ENCODE measurements at places on chromosomes 7 and 10.

- DNase-seq, result no peak
Observed at GRCh38 chr10:34513636-34514035, 301.5 kb downstream of the PARD3 start.

- no peak for DNase-seq
Observed at GRCh38 chr7:55073051-55073511, 54.3 kb downstream of the EGFR start.

DNA sequence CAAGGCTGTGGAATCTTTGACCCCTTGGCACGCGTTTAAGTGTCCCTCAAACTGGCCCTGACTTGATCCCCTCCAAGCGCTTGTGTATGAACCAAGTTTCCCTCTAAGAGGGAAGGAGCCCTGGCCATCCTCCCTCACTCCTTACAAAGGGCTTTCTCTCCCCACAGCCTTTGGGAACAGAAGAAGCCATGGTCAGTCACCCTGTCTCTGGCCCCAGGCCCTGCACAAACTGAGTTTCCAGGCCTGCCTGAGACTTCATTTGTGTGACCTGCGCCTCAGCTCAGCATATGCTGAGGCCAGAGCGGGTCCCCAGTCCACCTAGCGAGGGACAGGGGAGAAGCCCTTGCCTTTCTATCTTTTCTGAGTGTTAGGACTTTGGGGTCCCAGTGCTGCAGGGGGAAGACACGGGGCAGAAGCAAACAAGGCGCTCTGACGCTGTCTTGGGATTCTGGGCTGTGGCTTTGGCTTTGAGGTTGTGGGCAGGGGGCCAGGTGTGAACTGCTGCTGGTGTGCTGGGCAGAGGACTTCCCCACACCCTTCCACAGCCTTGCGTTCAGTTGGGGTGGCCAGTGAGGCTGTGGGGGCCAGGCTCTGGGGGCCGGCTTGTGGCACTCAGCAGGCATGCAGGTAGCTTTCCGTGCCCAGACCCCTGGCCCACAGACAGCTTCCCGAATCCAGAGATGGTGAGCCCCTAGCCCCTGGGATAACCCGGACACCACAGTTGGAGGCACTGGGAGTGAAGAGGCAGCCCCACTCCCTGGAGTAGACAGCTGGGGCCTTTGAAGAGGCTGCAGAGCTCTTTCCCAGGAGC is 1.5 kb downstream of the RET start:
- no peak for DNase-seq

- DNase-seq, result no peak
Observed at GRCh38 chr7:158014976-158015375, 572.6 kb downstream of the PTPRN2 start.

DNA sequence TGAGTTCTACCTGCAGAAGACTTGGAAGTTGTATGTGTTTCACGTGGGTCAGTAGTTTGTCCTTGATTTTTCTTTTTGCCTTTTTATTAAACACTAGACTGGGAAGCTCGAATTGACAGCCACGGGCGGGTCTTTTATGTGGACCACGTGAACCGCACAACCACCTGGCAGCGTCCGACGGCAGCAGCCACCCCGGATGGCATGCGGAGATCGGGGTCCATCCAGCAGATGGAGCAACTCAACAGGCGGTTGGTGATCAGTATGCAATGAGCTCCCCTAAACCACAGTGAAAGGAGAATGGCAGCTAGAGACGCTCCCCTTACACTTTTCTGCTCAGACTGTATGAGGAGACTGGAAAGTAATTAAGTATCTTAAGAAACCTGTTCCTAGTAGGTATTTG is 126.7 kb upstream of the STK17A start:
- DNase-seq, result no peak

DNA sequence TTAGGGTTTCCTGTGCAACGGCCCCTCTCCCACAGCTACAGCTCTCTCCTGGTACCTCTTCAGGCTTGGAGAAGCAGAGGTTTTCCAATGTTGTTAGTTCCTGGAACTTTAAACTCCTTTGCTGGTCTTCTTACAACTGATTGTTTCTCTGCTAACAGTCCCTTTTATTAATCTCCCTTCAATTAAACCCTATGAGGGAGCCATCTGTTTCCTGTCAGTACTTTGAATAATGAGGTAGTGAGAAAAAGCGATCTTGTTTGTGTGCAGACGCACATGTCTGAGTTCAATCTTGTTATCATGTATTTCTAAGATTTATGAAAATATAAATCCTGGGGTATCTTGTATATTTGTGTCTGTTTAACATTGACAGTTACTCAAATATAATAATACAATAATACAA is 102.4 kb downstream of the MDFIC start:
- DNase-seq, result no peak

DNA sequence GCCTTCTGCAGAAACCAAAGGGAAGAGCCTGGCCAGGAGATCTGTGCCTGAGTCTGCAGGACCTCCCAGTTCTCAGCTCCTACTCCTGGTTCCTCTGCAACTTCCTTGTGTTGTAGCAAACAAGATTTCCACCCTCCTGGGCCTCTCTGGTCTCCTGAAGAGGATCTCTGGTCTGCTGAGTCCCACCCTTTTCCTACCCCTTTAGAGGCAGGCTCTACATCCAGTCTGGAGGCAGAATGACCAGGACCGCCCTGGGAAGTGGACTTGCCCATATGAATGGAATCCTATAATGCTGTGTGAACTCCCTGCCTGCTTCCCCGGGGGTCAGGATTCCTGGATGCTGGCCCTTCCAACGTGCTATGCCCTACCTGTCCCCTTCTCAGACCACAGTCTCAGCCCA is 3.2 kb downstream of the DENND2A start:
- no peak for DNase-seq

DNA sequence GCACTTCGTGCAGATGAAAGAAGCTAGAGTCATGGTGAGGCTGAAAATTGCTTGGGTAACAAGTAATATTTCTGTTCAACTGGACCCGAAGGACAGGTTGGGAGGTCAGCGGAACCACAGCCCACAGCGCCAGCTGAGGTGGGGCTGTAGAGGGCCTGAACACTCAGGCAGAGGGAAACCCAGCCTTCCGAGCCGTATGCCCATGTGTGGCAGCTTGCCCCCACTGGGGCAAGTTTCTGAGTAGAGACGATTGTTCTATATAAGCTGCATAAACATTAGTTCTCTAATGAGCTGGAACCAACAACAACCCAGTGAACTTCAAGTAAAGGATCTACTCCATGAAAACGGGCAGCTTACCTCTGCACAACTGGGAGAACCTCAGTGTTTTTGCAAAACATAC is 58.4 kb upstream of the TNS3 start:
- DNase-seq, result no peak

GRCh38 chr10:64648915-64649314 is 1127.7 kb downstream of the REEP3 start:
- DNase-seq, result no peak

DNA sequence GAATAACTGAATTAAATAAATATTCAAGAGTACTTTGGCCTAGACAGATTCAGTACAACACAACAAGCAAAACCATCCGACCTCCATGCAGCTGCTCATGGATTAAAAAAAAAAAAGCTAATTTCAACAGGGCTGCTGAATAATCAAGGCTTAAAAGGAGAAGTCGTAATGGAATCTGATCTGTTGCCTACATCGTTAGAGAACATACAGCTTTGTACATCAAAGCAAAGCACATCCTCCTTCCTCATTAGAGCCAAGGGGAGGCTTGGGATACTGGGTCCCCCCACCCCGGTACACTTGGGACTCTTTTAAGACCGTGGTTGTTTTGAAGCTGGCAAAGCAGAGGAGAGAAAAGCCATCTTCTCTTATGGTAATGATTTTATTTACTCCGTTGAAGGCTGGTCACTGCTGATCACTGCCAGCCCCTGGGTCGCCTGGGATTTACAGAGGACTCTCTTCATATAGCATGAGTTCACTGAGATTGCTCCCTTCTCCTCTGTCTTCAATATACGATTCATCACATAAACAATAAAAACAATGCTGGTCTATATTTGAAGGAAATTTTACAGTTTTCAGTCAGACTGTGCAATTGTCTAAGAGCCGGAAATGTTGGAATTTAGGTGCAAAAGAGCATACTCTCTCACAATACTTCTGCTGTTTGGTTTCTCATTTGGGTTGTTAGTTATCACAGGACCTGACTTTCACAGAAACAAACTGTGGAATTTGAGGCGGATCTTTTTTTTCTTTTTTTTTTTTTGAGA is 148.8 kb downstream of the FAM107B start:
- no peak for DNase-seq

GRCh38 chr10:110978204-110978603 is 58.8 kb downstream of the SHOC2 start:
- DNase-seq, result no peak

DNA sequence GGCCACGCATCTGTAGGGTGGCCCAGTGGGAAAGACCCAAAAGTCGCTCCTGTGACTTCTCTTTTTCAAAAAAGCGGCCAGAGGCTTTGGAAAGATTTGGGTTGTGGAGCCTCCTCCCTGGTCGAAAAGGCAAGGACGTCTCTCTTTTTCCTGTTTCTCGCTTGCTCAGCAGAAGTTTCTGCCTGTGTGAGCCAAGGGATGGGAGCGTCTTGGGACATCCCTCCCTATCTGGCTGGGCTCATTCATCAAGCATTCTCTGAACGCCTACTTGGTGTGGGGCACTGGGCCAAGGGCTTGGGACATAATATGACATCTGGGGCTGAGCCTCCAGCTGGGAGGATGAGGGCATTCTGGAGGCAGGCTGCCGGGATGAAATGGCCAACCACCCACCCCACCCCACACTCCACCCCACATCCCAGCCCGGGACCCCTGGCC is 120.9 kb downstream of the C10orf105 start:
- no peak for DNase-seq

- DNase-seq, result peak; percentile 12
Observed at GRCh38 chr7:105297985-105298384, 90.7 kb downstream of the SRPK2 start.

- DNase-seq, result no peak
Observed at GRCh38 chr7:52482076-52482475, 553.4 kb upstream of the POM121L12 start.

- DNase-seq, result no peak
Observed at GRCh38 chr7:116807011-116807560, 55.3 kb upstream of the CAPZA2 start.

DNA sequence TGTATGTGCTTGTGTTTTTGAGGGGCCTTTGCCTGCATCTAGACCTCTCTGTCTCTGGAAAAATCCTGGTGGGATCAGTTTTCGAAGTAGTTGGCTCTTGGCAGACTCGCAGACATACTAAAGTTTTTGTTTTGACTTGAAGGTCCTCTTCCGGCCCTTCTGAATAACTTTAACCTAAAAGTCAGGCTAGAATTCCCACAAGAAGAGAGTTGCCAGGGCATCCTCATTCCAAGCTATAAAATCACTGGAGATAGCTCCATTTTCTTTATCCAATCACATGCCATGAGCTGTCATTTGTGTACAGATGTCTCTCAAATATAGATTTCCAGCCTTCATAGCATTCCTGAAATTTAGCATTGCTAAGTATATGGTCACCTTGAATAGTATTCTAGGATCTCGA is 967.8 kb downstream of the LRMDA start:
- no peak for DNase-seq

- DNase-seq, result no peak
Observed at GRCh38 chr10:48574322-48574796, 30.5 kb downstream of the ARHGAP22 start.

GRCh38 chr10:69473304-69473990 is 22.2 kb downstream of the TSPAN15 start:
- no peak for DNase-seq

GRCh38 chr10:86931872-86932271 is 25.5 kb downstream of the MMRN2 start:
- no peak for DNase-seq

- no peak for DNase-seq
Observed at GRCh38 chr10:101425535-101425934, 71.6 kb downstream of the BTRC start.

DNA sequence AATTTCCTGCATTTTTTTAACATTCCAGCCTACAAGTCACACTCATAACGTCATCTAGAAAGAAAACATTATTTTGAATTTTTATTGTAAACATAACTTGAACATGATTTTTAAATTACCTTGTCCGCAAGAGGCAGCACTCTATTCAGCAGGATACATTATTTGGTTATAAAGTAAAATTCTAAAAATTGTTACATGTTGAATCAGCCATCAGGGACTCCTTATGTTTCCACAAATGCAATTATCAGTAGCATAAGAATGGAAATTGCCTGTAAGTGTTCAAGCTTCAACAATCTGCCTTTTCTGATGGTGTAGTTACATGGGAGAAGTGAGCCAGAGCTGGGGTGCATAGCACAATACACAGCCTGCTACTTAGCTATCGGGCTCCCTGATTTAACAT is 97.5 kb downstream of the ZNF365 start:
- no peak for DNase-seq

DNA sequence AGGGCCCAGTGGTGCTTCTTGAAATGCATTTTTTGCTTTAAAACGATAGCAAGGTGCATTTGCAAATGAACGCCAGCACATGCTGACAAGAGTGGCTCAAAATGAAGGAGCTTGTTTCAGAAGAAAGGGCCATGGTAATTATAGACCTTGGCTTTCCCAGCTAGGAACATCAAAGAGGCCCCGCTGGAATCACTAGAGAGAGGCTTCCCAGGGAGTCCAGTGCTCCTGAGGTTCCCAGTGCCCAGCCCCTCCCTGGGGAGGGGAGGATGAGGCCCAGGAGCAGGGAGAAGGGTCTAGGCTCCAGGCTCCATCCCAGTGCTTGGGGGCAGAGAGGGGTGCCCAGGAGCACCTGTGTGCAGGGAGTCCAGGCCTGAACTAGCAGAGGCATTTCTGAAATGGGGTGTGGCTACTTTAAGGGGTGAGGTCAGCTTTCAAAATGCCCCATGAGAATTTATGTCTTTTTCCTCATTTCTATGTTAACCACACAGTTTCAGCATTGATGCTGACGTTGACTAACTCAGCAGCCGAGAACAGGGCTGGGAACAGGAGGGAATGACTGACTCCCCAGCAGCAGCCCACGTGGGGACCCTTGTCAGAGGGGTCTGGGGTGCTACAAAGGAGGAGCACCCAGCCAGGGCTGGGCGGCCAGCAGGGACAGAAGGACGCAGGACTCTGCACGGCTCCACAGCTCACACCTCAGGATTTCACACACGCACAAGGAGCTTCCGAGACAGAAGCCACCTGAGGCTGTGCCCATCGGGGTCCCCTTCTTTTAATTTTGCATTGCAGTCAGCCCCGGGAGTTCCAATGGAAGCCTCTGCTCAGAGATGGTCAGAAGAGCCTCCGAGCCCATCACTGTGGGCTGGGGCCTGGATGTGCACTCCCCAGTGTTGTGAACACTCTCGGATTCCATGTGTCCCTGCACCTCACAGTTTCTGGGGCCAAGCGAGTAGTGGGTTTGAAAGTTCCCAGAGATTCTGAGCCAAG is 570.2 kb downstream of the PTPRN2 start:
- no peak for DNase-seq
